ENCODE measurements at places on chromosomes 16 and 17. TPM values are rescaled to one million over a fixed set of nuclear protein-coding genes. Genes with fewer than 3 reads are reported as not detected.

KRT33A gene
- total RNA-seq, result not detected

CCL17 gene
- not detected for total RNA-seq

SLC16A13 gene
- total RNA-seq, result 1.1 TPM

XYLT1 gene
- total RNA-seq, result 64.1 TPM

KRT25 gene
- not detected for total RNA-seq

TBC1D3B gene
- 0.29 TPM for total RNA-seq

ODAD4 gene
- 0.57 TPM for total RNA-seq

SLC22A31 gene
- total RNA-seq, result 0.57 TPM

IL17C gene
- total RNA-seq, result not detected

KRTAP9-2 gene
- total RNA-seq, result not detected

DPEP2 gene
- total RNA-seq, result not detected

BTBD17 gene
- total RNA-seq, result not detected

MRPL45 gene
- total RNA-seq, result 46.4 TPM

SLC6A2 gene
- 0.43 TPM for total RNA-seq

ZNF629 gene
- 18.6 TPM for total RNA-seq
